ENCODE measurements at places on chromosomes 12 and 14.
A peak's percentile ranks its signal among the peaks of the same experiment; 100 is the strongest.

- no peak for DNase-seq
Observed at GRCh38 chr14:71341156-71341555, 433.9 kb downstream of the PCNX1 start.

DNA sequence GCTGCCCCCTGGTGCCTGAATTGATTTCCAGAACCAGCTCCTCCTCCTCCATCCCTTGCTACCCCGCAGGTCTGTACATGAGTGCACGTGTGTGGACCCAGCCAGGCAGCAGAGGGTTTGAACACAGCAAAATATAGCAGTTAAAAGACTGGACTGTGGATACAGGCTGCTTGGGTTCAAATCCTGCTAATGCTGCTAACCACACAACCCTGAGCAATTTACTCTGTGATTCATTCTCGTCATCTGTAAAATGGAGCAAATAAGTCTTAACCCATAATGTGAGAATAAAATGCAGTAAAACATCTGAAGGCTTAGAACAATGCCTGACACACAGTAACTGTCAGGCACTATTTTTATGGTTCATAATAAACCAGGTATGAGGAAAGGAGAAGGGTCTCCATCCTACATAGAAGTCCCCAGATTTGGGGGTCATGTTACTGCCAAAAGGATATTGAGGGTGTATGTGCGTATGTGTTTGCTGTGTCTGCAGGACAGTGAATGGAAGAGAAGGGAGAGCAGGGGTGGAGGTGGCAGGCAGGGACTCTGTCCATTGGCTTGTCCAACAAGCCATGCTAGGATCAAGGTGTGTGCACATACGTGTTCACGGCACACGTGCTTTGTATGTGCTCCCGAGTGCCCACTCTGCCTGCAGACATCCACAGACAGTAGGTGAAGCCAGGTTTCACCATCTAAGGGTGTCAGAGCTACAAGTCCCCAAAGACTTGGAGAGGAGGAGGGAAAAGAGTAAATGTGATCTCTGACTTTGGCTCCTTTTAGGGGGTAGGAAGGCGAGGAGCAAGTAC is 1.5 kb upstream of the STAT6 start:
- no peak for DNase-seq

- DNase-seq: no peak
Observed at GRCh38 chr12:126483145-126484068, 1418.2 kb downstream of the AACS start.

DNA sequence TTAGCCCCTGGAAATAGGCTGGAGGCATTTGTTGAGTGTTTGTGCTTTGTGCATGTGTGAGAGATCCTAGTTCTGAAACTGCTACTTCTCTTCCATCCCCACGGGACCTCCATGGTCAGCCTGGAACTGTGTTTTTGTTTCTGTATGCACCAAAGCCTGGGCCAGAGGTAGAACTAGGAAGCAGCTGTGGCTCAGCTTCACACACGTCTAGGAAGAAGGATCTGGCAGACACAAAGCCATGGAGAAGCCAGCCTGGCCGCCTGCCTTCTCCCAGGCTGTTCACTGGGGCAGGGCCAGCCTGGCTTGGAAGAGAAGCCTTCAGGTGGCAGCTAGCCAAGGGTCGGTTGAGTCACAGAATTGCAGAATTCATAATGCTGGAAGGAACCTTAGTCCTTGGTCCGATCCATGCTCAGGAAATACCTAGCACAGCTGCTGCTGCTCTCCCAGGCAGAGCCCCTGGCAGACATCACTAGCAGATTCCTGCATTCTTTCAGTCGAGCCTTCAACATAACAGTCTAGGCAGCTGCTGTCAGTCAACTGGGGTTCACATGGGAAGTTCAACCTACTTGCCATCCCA is 27.0 kb downstream of the RIN3 start:
- peak; percentile 34 for DNase-seq

GRCh38 chr14:104680056-104680805 is 9.2 kb upstream of the INF2 start:
- peak; percentile 68 for DNase-seq

- no peak for DNase-seq
Observed at GRCh38 chr12:42091769-42092168, 52.9 kb downstream of the GXYLT1 start.
